ENCODE measurements at places on chromosomes 5 and 9.
A peak's percentile ranks its signal among the peaks of the same experiment; 100 is the strongest.

- no peak for DNase-seq
These were observed 340.2 kb downstream of the ADAMTS6 start for GRCh38 chr5:65141493-65141892.

GRCh38 chr9:73183917-73184861, 32.5 kb downstream of the ANXA1 start:
- peak; percentile 52 for DNase-seq

- no peak for DNase-seq
These were observed 23.1 kb downstream of the FGFR4 start for GRCh38 chr5:177109810-177110209.

DNA sequence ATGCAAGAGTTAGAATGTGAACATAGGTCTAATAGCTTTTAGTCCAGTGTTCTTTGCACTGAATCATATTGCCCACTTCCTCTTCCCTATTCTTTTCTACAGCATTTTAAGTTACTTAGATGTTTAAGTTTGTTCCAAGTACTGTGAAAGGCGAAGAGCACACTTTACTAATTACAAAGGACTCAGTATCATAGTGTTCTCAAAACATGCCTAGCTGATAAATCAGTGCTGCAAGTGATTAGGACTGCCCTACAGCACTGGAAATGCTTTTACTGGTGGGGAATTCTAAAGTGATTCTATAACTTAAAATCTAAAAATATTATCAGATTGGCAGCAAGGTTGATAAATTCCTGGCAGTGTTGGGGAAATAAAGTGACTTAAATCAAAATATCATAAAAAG, 177.9 kb upstream of the KCNN2 start:
- no peak for DNase-seq

GRCh38 chr5:30926218-30926617, 267.3 kb upstream of the CDH6 start:
- DNase-seq = no peak

GRCh38 chr5:172502969-172503368, 48.6 kb upstream of the SH3PXD2B start:
- no peak for DNase-seq

GRCh38 chr5:125883223-125883622, 540.0 kb upstream of the GRAMD2B start:
- DNase-seq = no peak

DNA sequence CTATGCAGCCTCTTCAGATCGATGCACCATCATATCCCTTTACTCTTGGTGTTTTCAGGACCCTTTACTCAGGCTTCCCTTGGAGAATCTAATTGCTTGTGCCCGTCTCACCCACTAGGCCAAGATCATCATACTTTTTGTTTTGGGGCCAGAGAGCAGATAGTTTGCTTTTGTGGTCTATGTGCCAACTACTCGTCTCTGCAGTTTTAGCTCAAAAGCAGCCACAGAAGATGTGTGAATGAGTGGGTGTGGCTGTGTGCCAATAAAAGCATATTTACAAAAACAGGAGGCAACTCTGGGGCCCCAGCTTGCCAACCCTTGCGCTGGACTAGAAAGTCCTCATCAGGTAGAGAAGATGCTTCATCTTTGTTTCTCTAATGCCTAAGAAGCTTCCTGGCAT, 216.8 kb downstream of the SEMA5A start:
- no peak for DNase-seq

All from PC-9 (cell line).